Fibroblast of villous mesenchyme (primary cell): ENCODE measurements at places on chromosomes 11 and 22. TPM values are rescaled to one million over a fixed set of nuclear protein-coding genes. Genes with fewer than 3 reads are reported as not detected.

PAMR1 gene
- total RNA-seq, result 416 and 493 TPM in 2 replicates

TECTA gene
- under 0.01 and 0.32 TPM in 2 replicates for total RNA-seq

ZC3H12C gene
- total RNA-seq, result 7.4 and 15.5 TPM in 2 replicates

CD6 gene
- total RNA-seq, result not detected in 2 replicates

LYVE1 gene
- total RNA-seq, result under 0.01 TPM in 1 of 2 replicates, not detected in the other

GPR83 gene
- under 0.01 TPM in 1 of 2 replicates, not detected in the other for total RNA-seq

CHRNA10 gene
- 0.86 and 0.97 TPM in 2 replicates for total RNA-seq

ZBTB16 gene
- total RNA-seq, result 0.32 and 0.86 TPM in 2 replicates

GUCY1A2 gene
- 0.43 and 0.64 TPM in 2 replicates for total RNA-seq

INSC gene
- under 0.01 and 0.32 TPM in 2 replicates for total RNA-seq

OR51B5 gene
- total RNA-seq, result 0.32 and 0.43 TPM in 2 replicates

NRGN gene
- 0.43 and 1.6 TPM in 2 replicates for total RNA-seq

TPH1 gene
- under 0.01 TPM in 2 replicates for total RNA-seq

KRTAP5-3 gene
- not detected in 2 replicates for total RNA-seq

ALX4 gene
- not detected in 2 replicates for total RNA-seq

SCGB1C1 gene
- not detected in 2 replicates for total RNA-seq

KRTAP5-1 gene
- not detected in 2 replicates for total RNA-seq

TEX12 gene
- 0.32 TPM in 1 of 2 replicates, not detected in the other for total RNA-seq

CREBZF gene
- total RNA-seq, result 41.5 and 49.9 TPM in 2 replicates

TRPM5 gene
- not detected in 2 replicates for total RNA-seq

PIWIL4 gene
- total RNA-seq, result 0.64 and 0.86 TPM in 2 replicates

THY1 gene
- 194 and 284 TPM in 2 replicates for total RNA-seq

PDGFB gene
- total RNA-seq, result 7.7 and 11.7 TPM in 2 replicates
